ENCODE measurements at places on chromosomes 1 and 21. TPM values are rescaled to one million over a fixed set of nuclear protein-coding genes. Genes with fewer than 3 reads are reported as not detected.

CELA3A gene
- not detected for total RNA-seq

PLD5 gene
- total RNA-seq = 1.1 TPM

GRCh38 chr1:47555841-47556560 lies 118.2 kb downstream of the FOXD2 start:
- no peak for DNase-seq

DNA sequence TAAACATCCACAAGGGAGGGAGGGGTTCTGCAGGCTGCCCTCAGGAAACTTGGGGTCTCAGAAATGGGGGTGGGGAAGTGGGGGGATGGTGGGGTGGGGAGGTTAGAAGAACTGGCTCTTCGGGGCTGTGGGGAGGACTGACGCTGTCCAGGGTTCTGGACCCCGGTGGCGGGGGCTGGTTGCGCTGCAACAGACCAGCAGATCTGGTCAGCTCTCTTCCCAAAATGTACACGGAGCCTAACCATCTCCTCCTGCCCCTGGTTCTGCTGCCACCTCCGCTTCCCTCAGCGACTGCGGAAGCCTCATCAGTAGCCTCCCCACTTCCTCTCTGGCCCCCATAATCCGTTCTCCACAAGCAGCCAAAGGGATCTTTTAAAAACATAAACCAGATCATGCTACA lies 29.3 kb upstream of the C1QA start:
- DNase-seq = no peak
